Stimulated activated CD8-positive, alpha-beta memory T cell treated with anti-CD3 and anti-CD28 coated beads, Interleukin-7, amount 100 ng/mL, for 4 hours (primary cell): ENCODE measurements at places on chromosomes 16 and 17.
A peak's percentile ranks its signal among the peaks of the same experiment; 100 is the strongest.

DNA sequence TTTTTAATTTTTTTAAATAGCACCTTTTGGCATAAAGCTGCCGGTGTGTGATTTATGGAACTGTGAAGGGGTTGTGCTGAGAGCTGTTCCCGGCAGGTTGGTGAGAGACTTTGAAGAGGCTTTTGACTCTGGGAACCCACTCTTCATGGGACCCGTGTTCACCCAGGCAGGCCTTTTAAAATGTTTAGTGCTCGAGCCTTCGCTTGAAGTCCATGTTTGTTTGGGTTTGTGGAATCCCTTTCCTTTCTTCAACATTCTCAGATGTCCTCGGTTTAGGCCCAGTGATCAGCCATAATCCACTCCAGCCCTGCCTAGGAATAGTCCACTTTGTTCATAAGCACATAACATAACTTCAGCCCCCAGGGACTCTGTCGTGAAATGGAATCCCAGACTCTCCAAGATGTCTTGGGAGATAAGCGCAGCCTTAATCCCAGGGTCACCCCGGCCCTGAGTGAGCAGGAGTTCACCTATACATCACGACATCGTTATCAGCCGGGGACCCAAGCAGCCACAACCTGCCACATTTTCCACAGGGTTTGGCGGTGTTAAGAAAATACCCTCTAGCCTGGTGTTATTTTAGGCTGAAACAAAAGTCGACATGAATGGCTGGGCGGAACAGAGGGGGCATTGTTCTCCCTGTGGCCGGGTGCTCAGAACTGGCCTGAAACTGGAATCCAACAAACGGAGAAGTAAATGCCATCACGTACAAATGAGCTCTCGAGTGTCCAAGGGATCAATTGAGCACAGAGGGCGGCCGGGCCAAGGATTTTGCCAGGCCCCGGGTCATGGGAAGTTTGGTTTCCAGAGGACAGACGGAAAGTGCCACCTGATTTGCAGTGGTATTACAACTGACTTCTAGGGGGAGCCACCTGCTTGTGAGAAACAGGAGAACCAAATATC, 145.7 kb upstream of the IRX3 start:
- no peak for DNase-seq

DNA sequence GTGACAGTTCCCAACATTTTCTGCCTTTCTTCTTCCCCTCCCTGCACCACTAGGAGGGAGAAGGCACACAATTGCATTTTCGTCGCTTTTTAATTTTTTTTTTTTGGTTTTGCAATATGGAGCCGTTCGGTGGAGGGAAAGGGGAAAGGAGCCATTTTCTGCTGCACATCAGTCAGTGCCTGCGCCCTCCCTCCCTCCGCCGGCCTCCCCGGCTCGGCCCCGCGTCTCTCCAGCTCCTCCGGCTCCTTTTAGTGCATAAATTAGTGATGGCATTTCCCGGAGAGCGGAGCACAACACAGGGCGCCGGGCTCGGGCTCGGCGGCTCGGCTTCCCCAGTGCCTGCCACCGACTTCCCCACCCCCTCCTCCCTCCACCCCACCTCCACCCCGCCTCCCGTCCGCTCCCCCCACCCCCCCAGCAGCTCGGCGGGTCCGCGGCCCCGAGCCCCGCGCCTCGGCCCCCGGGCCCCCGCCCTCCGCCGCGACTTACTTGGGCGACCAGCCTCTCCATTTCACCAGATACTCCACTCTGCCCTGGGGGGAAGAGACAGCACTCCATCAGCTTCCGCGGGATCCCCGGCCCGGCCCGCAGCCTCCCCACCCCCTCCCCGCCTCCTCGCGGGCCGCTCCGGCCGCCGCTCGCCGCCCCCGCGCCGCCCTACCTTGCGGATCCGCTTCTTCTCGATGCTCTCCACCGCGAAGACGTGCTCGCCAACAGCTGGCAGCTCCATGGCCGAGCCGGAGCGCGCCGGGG, 542 bp downstream of the CBX4 start:
- no peak for DNase-seq

- DNase-seq = no peak
These were observed 38.4 kb downstream of the ARHGAP23 start for GRCh38 chr17:38466346-38467315.

DNA sequence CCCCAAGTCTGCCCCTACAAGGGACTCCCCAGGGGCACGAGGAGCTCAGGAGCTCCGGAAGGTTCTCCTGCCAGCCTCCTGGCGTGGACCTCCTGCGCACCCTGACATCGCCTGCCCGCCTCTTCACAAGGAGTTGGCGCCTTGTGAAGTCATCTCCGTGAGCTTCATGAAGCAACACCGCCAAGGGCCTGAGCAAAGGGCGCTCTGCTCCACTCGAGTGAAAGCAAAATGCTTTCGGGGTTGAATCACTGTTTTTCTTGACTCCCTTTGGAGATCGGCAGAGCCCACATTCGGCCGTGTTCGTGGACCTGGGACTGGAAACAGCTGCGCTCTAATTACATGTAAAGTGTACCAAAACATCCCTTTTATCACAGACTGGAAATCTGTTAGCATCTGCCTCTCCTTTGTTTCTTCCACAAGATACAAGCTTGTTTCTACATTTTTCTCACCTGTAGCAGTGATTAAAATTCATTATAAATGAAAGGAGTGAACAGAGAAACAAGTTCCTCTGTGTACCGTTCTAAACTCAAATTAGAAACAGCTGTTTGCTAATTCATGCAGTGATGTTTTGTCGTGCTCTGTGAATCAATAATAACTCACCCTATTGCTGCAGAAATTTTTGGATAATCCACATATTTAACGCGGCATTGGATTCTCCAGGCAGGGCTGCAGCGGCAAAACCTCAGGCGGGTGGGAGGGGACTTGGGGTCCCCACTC, 203.3 kb downstream of the ZNF423 start:
- no peak for DNase-seq

GRCh38 chr16:72996291-72997062, 51.5 kb downstream of the ZFHX3 start:
- no peak for DNase-seq

- DNase-seq = no peak
These were observed 86.7 kb downstream of the ZFHX3 start for GRCh38 chr16:72961115-72961832.

DNA sequence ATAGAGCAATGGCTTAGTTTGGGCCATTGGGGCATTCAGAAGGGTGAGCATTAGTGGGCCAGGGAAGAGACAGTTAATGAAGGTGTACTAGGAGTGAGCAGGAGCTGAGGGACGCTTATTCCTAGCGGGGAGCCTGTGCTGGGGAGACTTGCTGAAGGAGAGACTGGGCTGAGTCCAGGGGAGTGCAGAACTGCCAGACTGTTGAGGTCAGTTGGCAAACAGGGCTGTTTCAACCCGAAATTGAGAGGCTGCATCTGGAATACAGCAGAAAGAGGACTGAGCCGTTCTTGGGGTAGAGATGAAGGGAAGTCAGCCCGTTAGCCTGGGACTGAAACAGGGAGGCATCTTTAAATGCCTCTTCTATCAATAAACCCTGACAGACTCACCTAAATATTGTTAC, 33.2 kb downstream of the MAP2K6 start:
- no peak for DNase-seq

GRCh38 chr16:48292452-48292851, 45.1 kb upstream of the ABCC11 start:
- no peak for DNase-seq

GRCh38 chr17:63646488-63646806, 24.2 kb downstream of the MAP3K3 start:
- no peak for DNase-seq

DNA sequence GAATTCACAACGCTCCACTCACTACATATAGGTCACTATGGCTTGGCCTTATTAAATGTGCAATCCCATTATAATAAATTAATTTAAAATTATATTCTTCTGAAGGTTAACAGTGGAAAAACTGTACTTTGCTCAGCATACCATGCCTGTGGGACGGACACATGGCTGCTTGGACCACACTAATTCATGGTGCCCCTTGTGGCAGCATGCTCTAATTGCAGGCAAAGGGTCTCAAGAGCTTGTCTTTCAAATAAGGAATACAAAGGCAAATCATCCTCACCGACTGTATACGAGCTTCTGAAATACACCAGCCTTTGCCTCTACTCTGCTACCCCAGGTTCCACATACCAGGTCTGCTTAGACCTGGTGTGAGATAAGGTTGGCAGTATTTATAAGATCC, 11.7 kb downstream of the SMPD3 start:
- no peak for DNase-seq

- DNase-seq = no peak
These were observed 39.0 kb downstream of the TEX2 start for GRCh38 chr17:64223931-64224629.

DNA sequence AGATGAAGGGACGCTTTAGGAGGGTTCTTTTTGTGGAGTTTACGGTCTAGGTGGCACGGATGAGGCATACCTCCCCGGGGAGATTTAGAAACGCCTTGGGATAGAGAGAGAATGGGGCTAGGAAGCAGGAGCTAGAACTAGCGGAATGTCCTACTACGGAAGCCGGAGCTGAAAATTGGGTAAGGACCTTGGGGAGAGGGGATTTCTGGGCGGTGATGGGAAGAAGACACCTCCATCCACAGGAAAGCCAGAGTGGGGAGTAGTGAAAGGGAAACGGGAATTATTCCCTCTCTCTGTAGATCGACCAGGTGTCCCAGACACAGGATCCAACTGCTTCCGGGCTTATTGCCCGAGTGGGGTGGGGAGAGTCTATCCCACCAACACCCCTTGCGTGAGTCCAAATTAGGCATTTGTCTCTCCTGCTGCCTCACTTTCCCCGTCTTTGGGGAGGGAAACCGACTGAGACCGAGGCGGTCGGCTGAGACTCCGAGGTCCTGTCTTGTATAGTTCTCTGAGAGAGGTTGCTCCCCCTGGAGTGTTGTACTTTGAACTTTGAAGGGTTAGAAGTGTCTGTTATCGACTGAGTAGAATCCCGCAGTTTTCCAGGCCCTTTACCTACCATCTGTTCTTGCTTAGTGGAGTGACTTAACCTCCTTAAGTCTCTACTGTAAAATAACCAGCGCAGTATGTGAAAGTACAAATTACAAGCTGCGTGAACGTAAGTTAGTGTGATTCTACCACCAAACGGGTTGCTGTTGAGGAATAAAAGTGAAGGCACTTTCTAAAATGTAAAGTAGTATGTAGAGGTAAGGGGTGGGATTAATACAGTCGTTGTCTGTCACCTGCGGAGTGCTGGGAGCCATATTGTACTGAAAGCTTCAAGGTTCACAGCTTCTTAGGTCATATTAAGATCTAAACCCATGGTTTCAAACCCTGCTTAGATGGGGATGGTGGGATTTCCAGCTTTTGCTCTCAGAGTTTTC, 1.0 kb downstream of the RSPRY1 start:
- DNase-seq = no peak

GRCh38 chr17:46940692-46941404, 17.9 kb downstream of the GOSR2 start:
- DNase-seq = peak; percentile 52

GRCh38 chr17:60174035-60174434, 24.3 kb downstream of the CA4 start:
- DNase-seq = no peak

- DNase-seq = no peak
These were observed 148.4 kb upstream of the FAM20A start for GRCh38 chr17:68749349-68750207.

- DNase-seq = no peak
These were observed 116.7 kb downstream of the IRX5 start for GRCh38 chr16:55047331-55047730.

DNA sequence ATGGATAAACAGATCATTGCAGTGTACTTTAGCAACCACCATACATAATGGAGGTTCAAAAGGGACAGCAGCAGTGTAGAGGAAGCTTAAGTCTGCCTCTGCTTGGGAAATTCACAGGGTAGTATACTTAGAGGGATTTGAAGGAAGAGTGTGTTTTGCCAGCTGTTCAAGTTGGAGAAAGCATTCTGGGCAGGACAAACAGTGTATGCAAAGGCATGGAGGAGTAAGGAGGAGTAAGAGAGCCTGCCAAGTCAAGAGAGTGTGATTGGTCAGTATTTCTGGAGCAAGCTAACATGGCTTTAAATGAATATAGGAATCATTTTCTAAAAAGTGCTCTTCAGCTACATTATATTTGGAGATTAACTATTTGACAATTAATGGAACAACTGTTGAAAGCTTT, 22.9 kb upstream of the PHAF1 start:
- no peak for DNase-seq

GRCh38 chr17:45283711-45284110, 21.8 kb upstream of the SPATA32 start:
- DNase-seq = no peak

GRCh38 chr16:58057121-58057520, 31.6 kb downstream of the MMP15 start:
- DNase-seq = no peak

GRCh38 chr16:67372664-67373063, 20.6 kb downstream of the TPPP3 start:
- no peak for DNase-seq

- peak; percentile 79 for DNase-seq
These were observed 4.2 kb downstream of the SOCS1 start for GRCh38 chr16:11251525-11252481.

DNA sequence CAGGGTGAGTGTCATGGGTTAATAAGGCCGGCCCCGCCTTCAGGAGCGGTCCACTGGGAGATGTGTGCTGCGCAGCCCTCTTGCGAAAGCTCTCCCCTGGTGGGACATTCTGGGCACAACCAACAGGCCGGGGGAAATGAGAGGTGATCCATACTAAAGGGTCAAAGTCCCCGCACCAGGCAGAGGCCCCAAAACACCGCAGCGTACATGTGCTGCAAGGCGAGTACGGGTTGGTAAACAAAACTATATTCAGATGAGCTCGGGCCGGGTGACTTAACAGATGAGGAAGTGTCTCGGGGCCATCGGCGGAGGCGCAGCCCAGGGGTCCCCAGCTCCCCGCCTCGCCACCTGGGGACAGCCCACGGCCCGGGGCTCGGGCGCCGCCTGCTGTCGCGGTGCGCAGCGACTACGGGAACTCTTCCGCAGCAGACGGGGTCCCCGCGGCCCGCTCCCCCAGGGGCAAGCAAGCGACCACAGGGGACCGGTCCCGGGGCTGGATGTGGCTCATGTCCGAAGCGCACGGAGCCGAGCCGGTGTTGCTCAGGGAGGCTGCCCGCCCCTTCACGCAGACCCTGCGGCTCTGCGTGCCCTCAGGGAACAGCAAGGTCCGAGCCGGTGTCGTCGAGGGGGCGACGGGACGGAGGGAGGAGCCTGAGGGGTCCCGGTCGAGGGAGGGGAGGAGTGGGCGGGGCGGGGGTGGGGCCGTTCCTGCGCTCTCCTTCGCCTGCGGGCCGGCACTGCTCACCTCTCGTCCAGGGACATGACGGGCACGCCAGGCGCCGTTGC, at the start of gene RAB37:
Gene RAB37, plus strand, starts transcription at position 744 of the 786 bp plus-strand sequence. Its CDS starts 17 bp downstream, at position 761.
- DNase-seq = no peak

- DNase-seq = no peak
These were observed 65.9 kb downstream of the EMP2 start for GRCh38 chr16:10514369-10515055.

- no peak for DNase-seq
These were observed 3.0 kb downstream of the ENGASE start for GRCh38 chr17:79077587-79077986.

GRCh38 chr16:47921535-47921934, 234.3 kb downstream of the ABCC12 start:
- DNase-seq = no peak

GRCh38 chr17:9286434-9286833, 265.1 kb downstream of the NTN1 start:
- no peak for DNase-seq
